ENCODE measurements at places on chromosomes 11 and 22.

DNA sequence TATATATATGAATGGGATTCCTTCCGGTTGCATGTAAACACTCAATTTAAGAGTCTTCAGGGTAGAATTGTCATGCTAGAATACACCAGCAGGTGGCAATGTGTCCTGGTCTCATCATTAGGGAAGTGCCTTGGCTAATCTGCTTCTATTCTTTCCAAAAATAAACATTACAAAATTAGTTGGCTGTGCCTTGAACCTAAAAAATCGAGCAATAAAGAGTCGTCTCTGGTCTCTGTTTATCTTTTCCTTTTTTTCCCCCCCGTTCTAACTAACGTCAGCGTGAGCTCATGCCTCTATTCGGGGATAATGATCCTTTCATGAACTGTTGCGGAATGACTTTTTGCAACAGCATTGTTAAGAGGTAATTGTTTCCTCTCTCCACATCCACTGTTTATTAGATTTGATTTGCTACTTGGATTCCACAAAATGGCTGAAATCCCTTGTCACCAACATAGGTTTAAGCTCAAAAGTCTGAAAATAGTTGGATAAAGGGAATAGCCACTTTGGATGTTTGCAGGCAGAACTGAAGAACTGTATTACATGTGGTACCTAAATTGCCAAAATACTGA lies 1.2 kb upstream of the ARHGEF12 start:
- peak; percentile 38 for DNase-seq

DNA sequence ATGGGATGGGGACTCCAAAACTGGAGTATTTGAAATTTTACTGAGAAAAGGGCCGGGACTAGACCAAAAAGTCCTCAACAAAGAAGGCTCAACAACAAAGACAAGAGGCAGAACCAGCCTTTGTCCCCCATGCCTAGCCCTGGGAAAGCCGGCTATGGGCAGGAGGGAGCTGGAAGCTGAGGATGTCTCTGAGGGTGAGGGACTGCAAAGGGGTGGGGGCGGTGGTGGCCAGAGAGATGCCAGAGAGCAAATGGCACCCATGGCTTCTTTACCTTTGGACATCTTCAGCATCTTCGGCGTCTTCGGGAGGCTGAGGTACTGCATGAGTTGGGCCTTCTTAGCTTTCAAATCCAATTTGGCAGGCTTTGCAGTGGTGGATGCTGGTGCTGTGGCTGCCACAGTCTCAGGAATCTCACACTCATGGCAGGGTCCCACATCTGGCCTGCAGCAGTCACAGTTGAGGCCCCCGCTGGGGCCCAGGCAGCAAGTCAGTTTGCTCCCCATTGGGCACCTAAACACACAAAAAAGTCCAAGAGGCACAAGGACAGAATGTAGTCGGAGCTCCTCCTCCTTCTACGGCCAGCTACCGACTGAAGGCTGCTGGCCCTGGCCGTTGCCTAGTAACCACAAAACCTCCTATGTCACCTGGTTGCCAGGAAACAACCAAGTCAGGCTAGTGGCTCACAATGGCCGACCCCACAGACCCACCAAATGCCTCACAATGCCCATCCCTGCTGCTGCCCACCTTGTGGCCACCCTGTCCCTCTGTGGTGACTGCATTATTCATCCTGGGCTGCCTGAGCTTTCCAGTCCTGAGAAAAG lies at the start of gene C22orf42:
Gene C22orf42 (minus strand): TSS at position 592 of the 822 bp plus-strand sequence. CDS start 88 bp downstream, at position 504.
- no peak for DNase-seq

DNA sequence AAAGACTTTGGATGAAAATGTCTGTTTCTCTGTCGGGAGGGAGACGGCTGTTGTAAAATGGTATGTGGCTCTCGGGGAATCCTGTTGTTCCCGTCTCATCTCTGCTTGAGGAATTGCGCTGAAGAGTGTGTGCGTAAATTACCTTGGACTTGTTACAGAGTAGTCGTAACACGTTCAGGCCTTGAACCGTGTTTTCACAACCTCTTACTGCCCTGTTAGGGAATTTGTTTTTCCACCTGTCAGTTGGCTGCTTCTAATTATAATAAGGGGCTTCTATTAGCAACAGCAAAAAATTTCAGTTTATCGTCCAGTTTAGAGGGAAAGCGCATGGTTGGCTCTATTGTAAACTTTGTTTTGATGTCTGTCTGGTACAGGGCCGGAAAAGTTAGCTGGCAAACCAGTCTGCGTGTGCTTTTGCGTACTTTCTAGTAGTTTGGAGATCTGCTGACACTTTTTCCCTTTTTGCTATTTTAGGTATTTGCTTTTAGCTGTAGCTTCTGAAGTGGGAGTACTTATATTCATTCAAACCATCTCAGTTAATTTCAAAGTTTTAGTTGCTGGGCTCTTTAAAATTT lies 1.5 kb downstream of the HIPK3 start:
- DNase-seq = no peak

- DNase-seq = no peak
Measured at GRCh38 chr11:40683010-40683409, 776.4 kb downstream of the LRRC4C start.

DNA sequence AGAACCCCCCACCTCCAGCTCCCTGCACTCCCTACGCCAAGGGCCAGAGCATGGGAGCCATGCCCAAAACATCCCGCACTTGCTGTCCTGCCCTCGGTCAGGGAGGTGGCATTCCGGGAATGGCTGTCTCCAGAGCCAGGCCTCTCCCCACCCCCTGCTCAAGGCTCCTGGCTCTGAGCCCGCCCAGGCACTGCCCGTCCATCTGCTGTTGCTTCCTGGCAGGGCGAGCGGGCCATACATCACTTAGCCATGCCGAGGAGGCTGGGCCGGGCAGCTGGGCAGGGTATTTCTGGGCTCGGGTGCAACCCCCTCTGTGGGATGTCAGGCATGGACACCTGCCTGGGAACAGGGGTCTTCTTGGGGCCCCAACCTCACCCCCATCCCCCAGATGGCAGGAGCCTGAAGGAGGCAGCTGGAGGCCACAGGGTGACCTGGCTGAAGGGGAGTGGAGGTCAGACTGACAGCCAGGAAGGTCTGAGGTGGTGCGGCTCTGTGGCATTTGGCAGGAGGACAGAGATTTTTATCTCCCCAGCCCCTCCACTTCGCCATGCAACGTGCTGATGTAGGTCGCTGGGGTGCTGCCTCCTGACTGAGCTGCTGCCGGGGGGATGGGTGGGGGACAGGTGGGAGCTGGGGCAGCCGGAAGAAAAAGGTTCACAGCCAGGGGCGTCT lies 8.7 kb upstream of the CABP7 start:
- DNase-seq = no peak

- DNase-seq = no peak
Measured at GRCh38 chr22:22884888-22885840, 2.5 kb upstream of the IGLL5 start.

- DNase-seq = no peak
Measured at GRCh38 chr11:17613428-17613962, 66.4 kb downstream of the OTOG start.

GRCh38 chr22:48821727-48822126 lies 1005.9 kb downstream of the BRD1 start:
- no peak for DNase-seq

DNA sequence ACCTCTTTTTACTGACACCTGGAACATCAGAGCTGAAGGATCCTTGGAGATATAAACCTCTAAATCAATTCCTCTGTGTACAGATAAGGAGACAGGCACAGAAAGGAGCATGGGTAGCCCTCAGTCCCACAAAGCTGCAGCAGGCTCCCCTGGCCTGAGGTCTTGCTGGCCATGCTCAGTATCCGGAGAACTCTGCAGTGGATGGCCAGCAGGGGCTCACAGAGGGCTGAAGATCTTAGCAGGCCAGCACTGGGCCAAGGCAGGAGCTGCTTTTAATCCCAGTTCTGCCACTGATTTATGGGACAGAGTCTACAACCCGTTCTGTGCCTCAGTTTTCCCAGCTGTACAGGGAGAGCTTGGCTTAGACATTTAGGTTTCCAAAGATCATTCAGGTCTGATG lies 52.6 kb upstream of the LRRC32 start:
- no peak for DNase-seq

GRCh38 chr11:65116370-65117205 lies 913 bp downstream of the ZNHIT2 start:
- no peak for DNase-seq
